ENCODE measurements at places on chromosomes 16 and 17.

- DNase-seq = peak; percentile 97
Observed at GRCh38 chr16:2531696-2532493, 687 bp upstream of the CEMP1 start.

GRCh38 chr17:71392715-71393567 lies 727.9 kb upstream of the SOX9 start:
- DNase-seq = no peak

GRCh38 chr16:81482329-81483063 lies 37.9 kb downstream of the CMIP start:
- no peak for DNase-seq

GRCh38 chr17:45383003-45383402 lies 49.7 kb downstream of the ARHGAP27 start:
- DNase-seq = no peak

- no peak for DNase-seq
Observed at GRCh38 chr17:41513168-41513547, 5.5 kb downstream of the KRT15 start.

DNA sequence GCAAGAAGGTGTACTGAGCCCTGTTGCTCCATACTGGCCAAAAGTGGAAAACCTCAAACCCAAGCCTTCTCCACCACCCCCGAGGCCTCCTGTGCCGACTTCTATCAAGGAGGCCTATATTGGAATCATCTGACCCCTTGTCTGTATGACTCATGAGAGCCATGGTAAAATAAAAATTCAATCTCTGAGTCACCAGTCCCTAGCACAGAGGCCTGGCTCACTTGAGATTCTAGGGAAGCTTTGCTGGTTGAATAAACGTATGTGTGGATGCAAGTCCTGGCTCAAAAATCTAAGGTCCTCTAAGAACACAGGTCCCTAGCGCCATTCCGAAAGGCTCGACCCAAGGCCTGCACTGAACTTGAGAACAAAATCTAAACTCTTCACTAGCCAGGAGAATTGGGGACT lies 15.0 kb downstream of the NSMCE1 start:
- DNase-seq = no peak

GRCh38 chr16:79715061-79715460 lies 114.5 kb upstream of the MAF start:
- DNase-seq = no peak

DNA sequence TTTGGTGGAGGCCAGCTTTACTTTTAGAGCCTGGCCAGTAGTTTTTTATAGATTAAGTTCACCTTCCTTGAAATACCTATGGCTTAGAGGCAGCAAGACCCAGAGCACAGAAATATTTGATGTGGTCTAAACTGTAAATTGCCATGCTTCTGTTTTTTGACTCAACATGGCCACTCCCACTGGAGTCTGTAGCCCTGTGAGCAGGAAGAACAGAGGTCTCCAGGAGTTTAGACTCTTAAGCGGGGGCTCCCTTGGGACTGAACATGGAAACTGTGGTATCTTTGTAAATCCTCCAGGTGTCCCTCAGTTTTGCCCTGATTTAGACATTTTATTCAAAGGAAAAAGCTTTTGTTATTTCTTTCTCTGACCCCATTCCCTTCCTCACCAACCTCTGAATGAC lies 145.6 kb downstream of the FTO start:
- no peak for DNase-seq

- DNase-seq = no peak
Observed at GRCh38 chr17:64015447-64015846, 5.0 kb downstream of the ICAM2 start.

GRCh38 chr17:63998721-63999679 lies 849 bp downstream of the PRR29 start:
- DNase-seq = no peak

DNA sequence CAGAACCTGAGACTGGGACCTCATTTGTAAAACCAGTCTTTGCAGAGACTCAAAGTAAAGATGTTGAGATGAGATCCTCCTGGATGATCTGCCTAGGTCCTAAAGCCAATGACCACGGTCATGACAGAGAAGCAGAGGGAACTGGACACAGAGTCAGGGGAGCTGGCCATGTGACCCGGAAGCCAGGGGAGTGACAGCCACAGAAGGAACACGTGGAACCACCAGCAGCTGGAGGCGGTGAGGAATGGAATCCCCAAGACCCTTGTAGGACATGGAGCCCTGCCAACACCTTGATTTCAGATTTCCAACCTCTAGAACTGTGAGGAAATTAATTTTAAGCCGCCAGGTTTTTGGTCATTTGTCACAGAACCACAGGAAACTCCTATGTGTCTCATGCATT lies 37.0 kb downstream of the USP22 start:
- no peak for DNase-seq
